ENCODE measurements at places on chromosomes 13 and 19.

DNA sequence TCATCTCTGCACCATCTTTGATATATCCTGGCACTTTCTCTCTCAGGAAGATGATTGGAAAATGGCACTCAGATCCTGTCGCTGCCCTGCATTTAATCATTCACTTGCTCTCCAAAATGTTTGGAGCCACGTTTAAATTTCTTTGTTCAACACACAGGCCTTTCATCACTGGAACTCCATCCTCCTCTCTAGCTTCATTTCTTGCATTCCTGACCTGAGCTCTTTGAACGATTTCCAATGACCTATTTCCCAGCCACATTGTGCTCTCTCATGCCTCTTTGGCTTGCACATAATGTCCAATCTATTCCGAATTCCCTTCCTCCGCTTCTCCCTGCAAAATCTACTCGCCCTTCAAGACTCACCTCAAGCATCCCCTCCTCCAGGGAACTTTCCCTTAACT lies 287.4 kb upstream of the NBEA start:
- DNase-seq = no peak

- no peak for DNase-seq
Observed at GRCh38 chr19:55197528-55197927, 11.8 kb downstream of the PTPRH start.

DNA sequence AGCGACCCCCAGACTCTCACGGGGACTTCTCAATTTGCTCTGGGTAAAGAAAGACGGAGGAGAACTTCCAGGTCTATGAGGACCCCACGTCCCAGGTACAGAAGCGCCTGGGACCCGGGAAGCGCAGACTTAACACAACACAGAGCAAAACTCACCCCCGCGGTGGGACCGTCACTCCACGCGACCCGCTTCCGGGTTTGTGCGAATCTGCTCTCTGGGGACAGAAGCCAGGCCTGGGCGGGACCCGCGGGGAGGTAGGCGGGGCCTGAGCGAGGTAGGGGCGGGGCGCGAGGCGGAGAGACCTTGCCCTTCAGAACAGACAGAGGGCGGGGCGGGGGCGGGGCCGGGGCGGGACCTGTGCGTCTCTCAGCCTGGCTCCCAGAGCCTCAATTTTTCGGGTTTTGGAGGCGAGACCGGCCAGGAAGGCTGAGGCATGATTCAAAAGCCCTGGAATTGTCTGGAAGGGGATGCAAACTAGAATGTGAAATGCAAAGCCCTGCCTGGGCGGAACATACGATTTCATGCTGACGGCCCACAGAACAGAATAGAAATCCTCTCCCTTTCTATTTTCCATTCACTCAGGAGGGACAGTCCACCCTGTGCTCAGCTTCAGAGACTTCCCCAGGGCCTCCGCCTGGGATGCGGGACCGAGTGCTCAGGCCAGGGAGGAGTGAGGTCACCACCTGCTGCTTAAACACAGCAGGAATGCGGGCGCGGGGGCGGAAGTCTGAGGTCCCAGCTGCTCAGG lies 19.3 kb upstream of the ZNF888 start:
- DNase-seq = peak; percentile 79

DNA sequence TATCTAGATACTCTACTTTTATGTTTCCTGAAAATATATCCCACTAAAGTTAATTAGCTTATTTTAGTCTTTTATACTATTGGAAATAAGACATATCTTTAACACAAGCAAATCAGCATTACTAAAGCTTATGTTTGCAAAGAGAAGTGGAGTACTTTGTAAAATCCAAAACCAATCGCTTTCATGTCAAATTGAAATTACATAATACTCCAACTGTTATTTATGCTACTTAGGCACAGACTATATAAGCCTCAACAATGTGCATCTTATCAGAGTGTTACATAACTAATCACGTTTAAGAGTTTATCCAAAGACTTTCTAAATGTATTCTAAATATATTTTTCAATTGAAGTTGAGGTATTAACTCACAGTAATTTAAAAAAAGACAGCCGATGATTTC lies 200.0 kb downstream of the PCDH20 start:
- no peak for DNase-seq

GRCh38 chr13:98528663-98529064 lies 48.2 kb downstream of the STK24 start:
- no peak for DNase-seq

GRCh38 chr13:77492982-77493381 lies 42.5 kb upstream of the SCEL start:
- DNase-seq = no peak

DNA sequence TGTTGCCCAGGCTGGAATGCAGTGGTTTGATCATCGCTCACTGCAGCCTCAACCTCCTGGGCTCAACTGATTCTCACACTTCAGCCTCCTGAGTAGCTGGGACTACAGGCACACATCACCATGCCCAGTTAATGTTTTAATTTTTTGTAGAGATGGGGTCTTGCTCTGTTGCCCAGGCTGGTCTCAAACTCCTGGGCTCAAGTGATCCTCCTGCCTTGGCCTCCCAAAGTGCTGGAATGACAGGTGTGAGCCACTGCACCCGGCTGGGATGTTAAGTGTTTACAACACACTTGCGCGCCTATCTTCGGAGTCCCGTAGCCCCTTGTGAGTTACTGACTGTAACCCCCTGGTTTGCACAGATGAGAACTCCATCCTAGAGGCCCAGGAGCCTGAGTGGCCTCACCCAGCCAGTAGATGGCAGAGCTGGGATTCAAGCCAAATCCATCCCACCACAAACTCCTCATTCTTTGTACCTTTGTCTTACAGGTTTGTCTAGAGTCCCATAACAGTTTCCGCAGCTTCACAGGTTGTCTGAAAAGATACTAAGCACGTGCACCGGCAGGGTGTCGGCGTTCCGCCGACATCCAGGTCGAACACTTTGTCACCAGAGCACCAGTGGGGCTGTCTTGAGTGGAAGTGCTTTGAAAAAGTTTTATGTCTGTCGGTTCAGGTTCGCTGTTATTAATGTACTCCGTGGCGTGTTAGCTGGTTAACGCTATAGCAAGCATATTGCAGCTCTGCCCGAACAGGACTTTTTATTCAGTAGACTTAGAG lies 14.7 kb downstream of the MAG start:
- no peak for DNase-seq

DNA sequence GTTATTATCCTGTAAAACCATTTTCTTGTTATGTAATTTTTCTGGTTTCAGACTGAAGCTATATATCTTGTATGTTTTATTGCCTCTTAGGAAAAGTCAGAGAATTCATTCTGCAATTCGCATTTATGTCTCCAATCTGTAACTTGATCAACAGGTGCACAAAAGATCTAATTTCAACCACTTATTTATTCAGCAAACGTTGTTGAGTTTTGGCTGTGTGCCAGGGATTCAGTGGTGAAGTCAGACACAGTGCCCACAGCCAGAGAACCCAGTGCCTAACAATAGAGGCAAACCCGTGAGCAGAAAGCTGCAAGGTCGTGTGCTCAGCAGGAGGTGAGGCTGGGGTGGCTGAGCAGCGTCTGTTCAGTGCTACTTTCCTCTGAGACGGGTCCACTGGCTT lies 119.5 kb upstream of the MCF2L start:
- DNase-seq = no peak

DNA sequence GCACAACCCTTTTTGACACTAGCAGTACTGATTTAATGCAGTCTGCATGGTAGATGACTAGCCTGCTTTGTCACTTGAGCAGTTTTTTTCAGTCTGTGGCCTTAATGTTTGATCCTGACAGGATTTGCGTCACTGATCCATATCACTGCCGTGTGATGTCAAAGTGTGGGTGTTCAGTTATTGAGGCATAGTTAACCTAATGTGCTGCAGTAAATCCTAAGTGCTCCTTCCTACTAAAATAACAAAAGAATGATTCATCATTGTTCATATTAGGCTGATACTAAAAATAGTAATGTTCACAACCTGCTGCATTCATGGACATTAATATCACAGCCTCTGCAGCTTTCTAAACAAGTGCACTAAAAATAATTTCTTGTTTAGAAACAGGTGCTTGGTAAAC lies 121.9 kb upstream of the MLNR start:
- DNase-seq = no peak

GRCh38 chr19:34188408-34188807 lies 16.1 kb downstream of the LSM14A start:
- DNase-seq = no peak

DNA sequence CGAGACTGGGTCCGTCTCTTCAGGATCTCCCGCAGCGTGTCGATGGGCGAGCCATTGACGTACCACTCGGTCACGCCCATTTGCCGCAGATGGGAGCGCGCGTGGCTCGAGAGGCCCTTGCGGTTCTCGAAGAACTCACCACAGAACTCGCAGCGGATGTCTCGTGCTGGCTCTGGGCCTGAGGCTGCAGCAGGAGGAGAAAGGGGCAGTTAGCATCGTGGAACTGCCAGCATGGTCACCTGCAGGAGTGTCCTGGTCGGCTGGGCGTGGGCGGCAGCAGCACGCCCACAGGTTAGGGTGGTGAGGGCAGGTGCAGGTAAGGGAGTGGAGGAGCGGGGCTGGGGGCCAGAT lies 8.5 kb upstream of the AKAP8L start:
- DNase-seq = no peak

- DNase-seq = no peak
Observed at GRCh38 chr19:53642381-53643099, 10.7 kb downstream of the DPRX start.

GRCh38 chr19:52638601-52639000 lies 446 bp upstream of the ZNF83 start:
- DNase-seq = no peak

DNA sequence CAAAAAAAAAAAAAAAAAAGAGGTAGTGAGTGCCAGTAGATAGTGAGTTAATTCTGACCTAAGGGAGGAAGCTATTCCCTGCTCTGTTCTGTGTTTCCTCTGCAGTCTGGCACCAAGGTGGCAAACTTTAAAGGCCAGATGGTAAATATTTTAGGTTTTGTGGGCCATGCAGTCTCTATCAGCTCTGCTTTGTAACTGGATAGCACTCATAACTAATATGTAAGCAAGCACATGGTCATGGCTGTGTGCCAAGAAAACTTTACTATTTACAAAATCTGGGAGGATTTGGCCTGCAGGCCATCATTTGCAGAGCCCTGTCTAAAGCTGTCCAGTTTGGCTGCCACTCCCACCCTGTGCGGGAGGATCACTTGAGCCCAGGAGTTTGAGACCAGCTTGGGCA lies 4.3 kb downstream of the PIN1 start:
- no peak for DNase-seq

DNA sequence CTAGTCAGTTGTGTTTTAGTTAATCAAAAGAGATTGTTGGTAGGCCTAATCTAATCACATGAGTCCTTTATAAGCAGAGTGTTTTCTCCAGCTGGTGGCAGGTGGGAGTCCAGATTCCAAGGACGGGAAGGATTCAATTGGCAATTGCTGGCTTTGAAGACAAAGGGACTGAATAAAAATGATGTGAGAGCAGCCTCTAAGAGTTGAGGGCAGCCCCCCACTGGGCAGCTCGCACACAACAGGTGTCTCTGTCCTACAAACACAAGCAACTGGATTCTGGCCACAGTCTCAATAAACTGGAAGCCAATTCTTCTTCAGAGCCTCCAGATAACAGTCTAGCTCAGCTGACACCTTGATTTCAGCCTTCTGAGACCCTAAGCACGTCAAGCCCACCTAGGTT lies 915.2 kb downstream of the PCDH9 start:
- DNase-seq = no peak

GRCh38 chr19:33242131-33242530 lies 16.5 kb upstream of the SLC7A10 start:
- no peak for DNase-seq

- no peak for DNase-seq
Observed at GRCh38 chr13:46100191-46100815, 4.5 kb downstream of the CPB2 start.

DNA sequence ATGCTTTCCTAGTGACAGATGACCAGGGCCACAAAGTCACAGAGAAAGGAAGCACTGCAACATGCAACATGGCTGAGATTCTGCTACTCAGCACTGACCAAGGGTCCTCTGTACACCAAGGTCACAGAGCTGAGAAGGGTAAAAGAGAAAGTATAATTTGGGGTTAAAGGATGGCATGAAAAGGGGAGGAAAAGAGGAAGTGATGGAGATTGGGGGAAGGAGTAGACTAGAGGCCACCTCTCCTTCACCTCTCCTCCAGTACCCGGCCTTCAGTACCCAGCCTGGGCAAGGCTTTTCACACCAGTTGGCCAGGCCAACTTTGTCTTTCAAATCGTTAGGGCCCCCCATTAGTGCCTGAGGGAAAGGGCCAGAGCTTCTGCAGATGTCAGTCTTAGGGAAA lies 6.3 kb upstream of the RPS19 start:
- no peak for DNase-seq

DNA sequence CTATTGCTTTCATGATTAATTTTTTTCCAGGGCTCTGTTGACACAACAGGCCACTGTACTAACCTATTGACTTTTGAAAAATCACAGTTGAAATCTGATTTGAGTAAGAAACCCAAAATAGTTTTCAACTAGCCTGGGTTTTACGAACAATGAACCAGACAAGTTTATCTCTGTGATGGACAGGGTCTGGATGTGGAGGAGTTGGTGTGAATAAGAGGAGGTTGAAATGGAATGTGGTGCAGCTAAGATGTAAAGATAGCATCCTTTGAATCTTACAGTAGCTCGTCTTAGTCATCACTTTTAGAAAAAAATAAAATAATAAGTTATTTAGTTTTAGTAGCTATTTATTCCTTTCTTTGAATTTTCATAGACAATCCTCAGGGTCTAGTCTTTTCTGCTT lies 8.3 kb upstream of the OXGR1 start:
- no peak for DNase-seq

GRCh38 chr19:12668932-12669269 lies 2.3 kb downstream of the WDR83 start:
- peak; percentile 80 for DNase-seq

GRCh38 chr13:70339738-70340137 lies 231.5 kb upstream of the KLHL1 start:
- no peak for DNase-seq

DNA sequence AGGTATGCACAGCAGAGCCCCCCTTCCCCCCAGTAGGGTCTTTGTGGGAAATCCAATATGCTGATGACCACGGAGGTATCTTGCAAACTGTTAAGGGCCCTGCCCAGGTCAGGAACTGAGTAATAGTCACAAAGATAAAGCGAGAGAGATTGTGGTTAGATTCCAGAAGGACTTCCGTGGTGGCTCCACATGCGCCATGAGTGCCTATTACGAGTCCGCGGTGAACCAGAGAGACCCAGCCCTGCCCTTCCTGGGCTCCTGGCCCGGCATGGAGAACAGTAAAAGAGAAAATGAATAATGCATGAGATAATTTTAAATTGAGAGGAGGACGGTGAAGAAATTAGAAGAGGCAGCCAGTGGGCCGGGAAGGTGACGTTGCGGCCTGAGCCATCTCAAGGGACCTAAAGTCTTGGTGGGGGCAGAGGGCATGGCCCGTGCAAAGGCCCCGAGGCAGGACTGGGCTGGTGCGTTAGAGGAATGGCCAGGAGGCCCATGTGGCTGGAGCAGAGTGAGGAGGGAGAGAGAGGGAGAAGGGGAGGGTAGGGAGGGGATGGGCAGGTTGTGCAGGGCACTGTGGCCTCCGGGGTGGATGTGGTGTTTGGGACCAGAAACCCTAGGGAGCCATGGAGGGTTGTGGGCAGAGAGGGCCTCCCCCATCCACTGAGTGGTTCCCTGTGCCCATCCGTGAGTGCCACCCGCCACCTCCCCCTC lies 46.6 kb upstream of the NFIC start:
- no peak for DNase-seq
